ENCODE measurements at places on chromosomes 12 and 14. TPM values are rescaled to one million over a fixed set of nuclear protein-coding genes. Genes with fewer than 3 reads are reported as not detected.

DNA sequence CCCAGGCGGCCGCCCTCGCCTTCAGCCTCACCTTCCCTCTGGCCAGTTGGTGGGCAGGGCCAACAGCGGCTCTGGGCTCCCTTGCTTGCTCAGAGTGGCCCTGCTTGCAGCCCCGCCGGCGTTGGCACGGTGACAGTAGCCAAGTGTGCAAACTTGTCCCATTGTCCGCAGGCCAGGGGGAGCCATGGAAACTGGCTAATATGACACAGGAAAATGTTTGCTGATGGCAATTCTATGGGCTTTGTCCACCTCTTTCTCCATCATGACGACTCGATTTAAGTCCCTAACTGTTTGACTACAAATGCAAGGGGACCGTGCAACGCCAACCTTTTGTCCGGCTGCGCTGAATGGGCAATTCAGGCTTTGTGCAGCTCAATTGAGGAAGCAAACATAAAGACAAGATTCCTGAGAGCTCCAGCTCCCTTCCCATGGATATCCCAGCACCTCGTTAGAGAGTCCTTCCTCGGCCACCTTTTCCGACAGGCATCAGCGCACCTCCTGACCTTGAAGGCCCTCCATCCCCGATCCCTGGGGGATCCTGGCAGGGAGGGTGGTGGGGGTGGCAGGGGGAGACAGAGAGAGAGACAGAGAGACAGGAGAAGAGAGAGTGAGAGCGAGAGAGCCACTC, 785 bp upstream of the FAM181A start:
- H3K4me3 ChIP-seq, result no peak overlapping the region
- H3K27me3 ChIP-seq, result no peaks in the 10 kb centered on the region
- no peaks in the 10 kb centered on the region for H3K36me3 ChIP-seq
- peak; percentile 44 for DNase-seq
- no peak overlapping the region for H3K27ac ChIP-seq
- no peaks in the 10 kb centered on the region for H3K4me1 ChIP-seq

The BCL2L2 gene
- total RNA-seq, result 52.8 TPM

The PRH2 gene
- total RNA-seq, result not detected

DNA sequence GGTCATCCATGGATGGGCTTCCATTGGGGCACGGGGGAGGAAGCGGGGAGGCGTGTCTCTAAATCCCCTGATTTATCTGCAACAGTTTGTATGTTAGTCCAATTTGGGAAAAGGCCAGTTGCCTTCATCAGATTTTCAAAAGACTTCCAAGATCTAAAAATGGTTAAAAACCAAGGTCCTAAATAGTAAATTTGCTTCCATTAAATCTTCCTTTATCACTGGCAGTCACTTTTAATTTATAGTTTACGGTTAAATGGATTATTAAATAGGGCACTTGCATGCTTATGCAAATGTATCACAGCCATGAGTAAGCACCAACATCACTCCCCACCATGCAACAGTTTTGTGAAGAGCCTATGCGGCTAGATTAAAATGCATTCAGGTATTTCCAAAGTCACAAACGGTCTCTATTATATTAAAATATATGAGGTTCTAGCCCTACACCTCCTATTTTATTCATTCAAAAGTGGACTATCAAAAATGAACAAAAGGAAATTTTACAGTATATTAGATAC, 108.2 kb upstream of the GPHB5 start:
- DNase-seq, result no peak
- no peak overlapping the region for H3K4me3 ChIP-seq
- no peak overlapping the region for H3K27ac ChIP-seq

The VSX2 gene
- not detected for total RNA-seq

GRCh38 chr12:45336762-45337596, 121.1 kb downstream of the ANO6 start:
- DNase-seq, result no peak
- peaks cover 8% of the 10 kb centered on the region for H3K36me3 ChIP-seq
- no peaks in the 10 kb centered on the region for H3K4me1 ChIP-seq
- H3K27ac ChIP-seq, result peak overlapping the region; percentile 75
- no peak overlapping the region for H3K4me3 ChIP-seq

DNA sequence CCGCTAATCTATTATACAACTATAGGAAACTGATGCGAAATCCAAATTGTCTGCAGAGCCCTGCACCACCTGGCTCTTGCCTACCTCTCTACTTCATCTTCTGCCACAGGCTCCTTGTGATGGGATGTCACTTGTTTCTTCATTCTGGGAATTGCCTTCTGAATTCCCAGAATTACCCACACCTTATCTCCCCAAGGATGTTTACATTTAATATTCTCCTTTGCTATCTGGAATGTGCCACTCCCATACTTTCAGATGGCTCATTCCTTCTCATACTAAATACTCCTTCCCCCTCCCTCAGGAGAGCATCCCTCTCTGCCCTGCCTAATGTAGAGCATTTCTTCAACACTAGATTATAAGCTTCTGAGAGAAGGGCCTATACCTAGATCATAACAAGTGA, 573.1 kb downstream of the GALC start:
- no peaks in the 10 kb centered on the region for H3K4me1 ChIP-seq
- H3K27ac ChIP-seq, result no peak overlapping the region
- DNase-seq, result no peak
- no peak overlapping the region for H3K4me3 ChIP-seq
- no peaks in the 10 kb centered on the region for H3K27me3 ChIP-seq
- no peaks in the 10 kb centered on the region for H3K36me3 ChIP-seq

The C1QL4 gene
- total RNA-seq, result not detected

The CACNB3 gene
- 33.1 TPM for total RNA-seq

The MSRB3 gene
- total RNA-seq, result 41.5 TPM

DNA sequence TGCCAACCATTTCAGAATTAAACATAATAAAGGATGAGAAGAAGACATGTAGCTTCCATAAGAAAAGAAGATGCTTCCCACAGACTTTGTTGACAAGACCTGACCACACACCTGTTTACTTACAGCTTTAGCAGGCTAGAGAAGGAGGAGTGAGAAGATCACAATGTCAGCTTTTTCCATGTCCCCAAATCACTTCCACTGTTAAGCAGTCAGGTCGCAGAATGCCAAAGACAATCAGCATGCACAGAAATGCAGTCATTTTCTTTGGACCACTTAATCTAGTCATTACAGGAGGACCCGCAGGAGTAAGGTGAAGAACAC, 314.9 kb downstream of the SSPN start:
- H3K4me3 ChIP-seq, result no peak overlapping the region
- H3K27ac ChIP-seq, result no peak overlapping the region
- H3K36me3 ChIP-seq, result no peaks in the 10 kb centered on the region
- H3K27me3 ChIP-seq, result no peaks in the 10 kb centered on the region
- DNase-seq, result no peak

GRCh38 chr12:102061096-102061559, 663 bp downstream of the WASHC3 start:
- H3K4me3 ChIP-seq, result peak overlapping the region; percentile 66
- no peaks in the 10 kb centered on the region for H3K36me3 ChIP-seq
- no peaks in the 10 kb centered on the region for H3K4me1 ChIP-seq
- peak; percentile 53 for DNase-seq
- H3K27ac ChIP-seq, result peak overlapping the region; percentile 78

Measured in lung (tissue), 17 donors.